Testis (tissue), 5 donors: ENCODE measurements at places on chromosomes 13 and 19. TPM values are rescaled to one million over a fixed set of nuclear protein-coding genes. Genes with fewer than 3 reads are reported as not detected.

PODNL1 gene
- polyA plus RNA-seq, result 5.8 TPM

KEAP1 gene
- 54.1 TPM for polyA plus RNA-seq

KLK14 gene
- 1.4 TPM for polyA plus RNA-seq

IL17D gene
- polyA plus RNA-seq, result 5.3 TPM

FLT1 gene
- 48.1 TPM for polyA plus RNA-seq

GEMIN7 gene
- polyA plus RNA-seq, result 9.7 TPM

KLK1 gene
- polyA plus RNA-seq, result 2.7 TPM

AP1M2 gene
- polyA plus RNA-seq, result 23.3 TPM

RFX1 gene
- polyA plus RNA-seq, result 40.9 TPM

SHC2 gene
- polyA plus RNA-seq, result 26.7 TPM

PCDH17 gene
- polyA plus RNA-seq, result 21.3 TPM

UNC13A gene
- 1.2 TPM for polyA plus RNA-seq

FGF21 gene
- polyA plus RNA-seq, result not detected

TPP2 gene
- polyA plus RNA-seq, result 171 TPM

RNF225 gene
- polyA plus RNA-seq, result not detected

ZNF606 gene
- 12.1 TPM for polyA plus RNA-seq

CAMSAP3 gene
- 32.4 TPM for polyA plus RNA-seq

NLRP7 gene
- 14.5 TPM for polyA plus RNA-seq

VSTM2B gene
- 0.50 TPM for polyA plus RNA-seq

SMIM44 gene
- polyA plus RNA-seq, result not detected
